ENCODE measurements at places on chromosomes 3 and 15.
A peak's percentile ranks its signal among the peaks of the same experiment; 100 is the strongest.

DNA sequence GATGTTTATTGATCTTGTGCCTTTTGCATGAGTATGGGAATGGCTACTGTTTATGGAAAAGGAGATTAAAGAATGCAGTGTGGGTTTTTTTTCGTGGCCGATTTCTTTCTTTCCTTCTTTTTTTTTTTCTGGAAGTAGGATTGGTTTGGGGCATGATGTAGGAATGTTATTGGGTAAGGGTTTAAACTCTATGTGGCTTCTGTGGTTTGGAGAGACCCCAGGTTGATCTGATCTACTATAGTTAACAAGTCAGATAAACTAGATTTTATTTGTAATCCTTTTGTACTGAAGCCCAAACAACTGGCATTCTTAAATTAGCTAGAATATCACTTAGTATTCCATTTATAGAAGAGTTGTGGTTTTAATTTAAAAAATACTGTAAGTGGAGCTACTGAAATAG, 304.8 kb downstream of the LPP start:
- DNase-seq = no peak

DNA sequence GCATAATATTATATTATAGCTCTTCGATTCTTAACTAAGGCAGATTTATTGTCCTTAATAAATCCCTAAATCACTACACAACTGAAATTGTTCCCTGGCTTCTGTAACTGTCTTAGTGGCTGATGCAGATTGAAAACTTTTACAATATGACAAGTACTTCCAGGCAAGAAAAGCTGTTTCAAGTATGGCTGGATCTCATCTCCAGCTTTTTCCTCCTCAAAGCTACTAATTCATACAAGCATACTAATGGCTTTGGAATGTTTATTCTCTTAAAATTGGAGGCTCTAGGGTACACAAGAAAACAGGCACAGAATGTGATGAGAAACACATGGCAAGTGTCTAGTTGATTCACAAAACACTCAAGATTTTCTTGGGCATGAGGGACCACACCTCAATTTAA, 351.5 kb upstream of the ICE2 start:
- DNase-seq = no peak

DNA sequence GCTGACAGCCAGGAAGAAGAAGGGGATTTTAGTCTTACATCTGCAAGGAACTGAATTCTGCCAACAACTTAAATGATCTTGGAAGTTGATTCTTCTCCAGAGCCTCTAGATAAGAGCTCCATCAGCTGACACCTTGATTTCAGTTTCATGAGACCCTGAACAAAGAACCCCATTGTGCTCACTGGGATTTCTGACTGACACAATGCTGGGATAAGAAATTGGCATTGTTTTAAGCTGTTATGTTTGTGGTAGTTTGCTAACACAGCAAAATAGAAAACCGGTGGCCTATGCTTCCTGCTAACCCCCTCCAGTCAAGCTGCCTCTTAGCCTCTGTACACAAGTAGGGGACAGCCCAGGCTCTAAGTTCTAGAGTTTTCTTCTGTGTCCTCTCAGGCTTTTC, 36.2 kb downstream of the MASP1 start:
- DNase-seq = no peak

- DNase-seq = no peak
Measured at GRCh38 chr15:23857028-23857641, 170.0 kb upstream of the NDN start.

GRCh38 chr3:102135316-102135715, 286.0 kb downstream of the NFKBIZ start:
- no peak for DNase-seq

DNA sequence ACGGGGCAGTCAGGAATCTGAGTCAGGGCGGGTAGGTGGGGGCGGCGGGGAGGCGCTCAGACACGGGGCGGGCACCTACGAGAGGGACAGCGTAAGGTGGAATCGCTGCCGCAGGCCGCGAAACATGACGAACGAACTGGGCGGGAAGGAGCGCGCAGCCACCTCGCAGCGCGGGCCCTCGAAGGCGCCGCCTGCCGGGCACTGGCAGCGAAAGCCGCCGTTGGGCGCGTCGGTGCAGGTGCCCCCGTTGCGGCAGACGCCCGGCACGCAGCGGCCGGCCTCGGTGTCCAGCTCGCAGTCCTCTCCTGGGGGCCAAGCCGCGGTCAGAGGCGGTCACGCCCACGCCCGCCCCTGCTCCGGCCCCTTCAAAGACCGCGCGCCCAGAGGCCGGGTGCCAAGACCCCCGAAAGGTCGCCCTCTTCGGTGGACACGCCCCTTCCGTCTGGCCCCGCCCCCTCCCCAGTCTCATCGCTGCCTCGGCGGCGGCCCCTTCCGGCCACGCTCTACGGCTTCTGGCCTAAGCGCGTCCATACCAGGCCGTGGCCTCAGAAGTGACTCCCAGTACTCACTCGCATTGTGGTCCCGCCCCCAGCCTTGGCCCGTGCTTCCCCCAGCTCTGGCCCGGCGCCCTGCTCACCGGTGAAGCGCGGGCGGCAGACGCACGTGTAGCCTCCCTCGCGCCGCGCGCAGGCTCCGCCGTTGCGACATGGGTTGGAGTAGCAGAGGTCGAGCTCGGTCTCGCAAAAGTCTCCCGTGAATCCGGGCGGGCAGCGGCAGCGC, 6.4 kb downstream of the CELSR3 start:
- DNase-seq = peak; percentile 73

- no peak for DNase-seq
Measured at GRCh38 chr15:23628612-23629233, 18.9 kb downstream of the MAGEL2 start.

GRCh38 chr3:143596957-143597642, 251.2 kb downstream of the SLC9A9 start:
- DNase-seq = no peak

GRCh38 chr3:129620828-129621559, 14.5 kb upstream of the PLXND1 start:
- DNase-seq = no peak

DNA sequence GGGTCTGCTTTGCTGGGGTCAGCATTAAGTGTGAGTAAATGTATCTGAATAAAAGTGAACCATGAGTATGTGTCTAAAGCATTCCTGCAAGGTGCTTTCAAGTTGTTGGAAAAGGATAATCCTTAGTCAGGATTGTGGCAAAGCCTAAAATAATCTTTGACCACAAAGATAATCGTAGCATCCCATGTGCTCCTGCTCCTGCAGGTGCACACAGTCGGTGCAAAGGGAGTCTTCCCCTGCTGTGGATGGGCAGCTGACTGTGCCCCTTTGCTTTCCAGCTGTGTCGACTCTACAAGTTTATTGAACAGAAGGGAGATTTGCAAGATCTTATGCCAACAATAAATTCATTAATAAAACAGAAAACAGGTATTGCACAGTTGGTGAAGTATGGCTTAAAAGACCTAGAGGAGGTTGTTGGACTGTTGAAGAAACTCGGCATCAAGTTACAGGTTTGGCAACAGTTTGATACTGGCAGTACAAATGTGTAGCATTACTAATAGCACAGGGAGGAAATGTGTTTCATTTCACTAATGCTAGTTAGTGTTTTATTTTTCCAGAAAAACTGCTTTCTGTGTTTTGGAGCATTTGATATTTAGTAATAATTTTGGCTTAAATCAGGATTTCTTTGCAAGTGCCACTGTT, 22.6 kb downstream of the SRP14 start:
- no peak for DNase-seq

- no peak for DNase-seq
Measured at GRCh38 chr3:3799173-3800079, at the start of gene LRRN1. LRRN1 (plus strand) TSS chr3:3799431; CDS start chr3:3844642, 45,211 bp downstream.

- no peak for DNase-seq
Measured at GRCh38 chr15:101488300-101489164, 975 bp downstream of the PCSK6 start.

DNA sequence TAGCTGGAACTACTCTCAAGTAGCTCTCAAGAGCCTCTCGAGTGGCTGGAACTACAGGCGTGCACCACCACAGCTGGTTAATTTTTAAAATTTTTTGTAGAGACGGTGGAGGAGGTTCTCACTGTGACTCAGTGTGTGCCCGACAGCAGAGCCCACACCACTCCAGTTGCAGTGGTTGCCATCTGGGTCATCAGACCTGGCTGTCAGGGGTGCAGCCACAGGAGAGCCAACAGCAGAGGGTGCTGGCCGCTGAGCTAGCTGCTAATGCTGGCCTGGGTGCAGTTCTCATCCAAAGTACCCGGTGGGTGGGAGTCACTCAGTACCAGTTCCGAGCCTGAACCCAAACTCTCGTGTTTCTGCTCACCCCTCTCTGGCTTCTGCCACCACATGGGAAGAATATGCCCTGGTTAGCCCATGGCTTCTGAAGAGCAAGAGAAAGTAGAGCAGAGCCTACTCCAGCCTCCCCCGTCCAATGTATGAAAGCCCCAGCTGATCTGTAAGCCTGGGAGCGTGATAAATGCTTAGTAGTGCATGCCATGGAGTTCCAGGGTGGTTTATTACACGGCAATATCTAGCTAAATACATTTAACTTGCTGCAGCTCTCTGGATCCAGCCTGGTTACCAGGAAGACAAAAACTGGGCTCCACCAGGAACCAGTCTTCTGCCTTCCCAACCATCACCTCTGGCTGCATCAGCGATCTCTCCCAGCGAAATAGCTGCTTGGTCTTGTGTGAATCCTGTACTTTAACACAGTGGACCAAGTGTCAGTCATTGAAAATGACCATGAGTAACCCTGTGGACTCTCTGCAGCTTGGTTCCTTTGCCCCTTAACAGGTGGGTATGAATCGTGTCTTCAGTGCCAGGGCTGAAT, 17.1 kb downstream of the UMPS start:
- no peak for DNase-seq

- DNase-seq = no peak
Measured at GRCh38 chr15:69380726-69381105, 33.4 kb upstream of the KIF23 start.

GRCh38 chr3:7461202-7461825, 600.4 kb downstream of the GRM7 start:
- no peak for DNase-seq

- no peak for DNase-seq
Measured at GRCh38 chr3:194767446-194768207, 81.9 kb downstream of the FAM43A start.

- DNase-seq = no peak
Measured at GRCh38 chr3:67015702-67016484, 17.8 kb downstream of the KBTBD8 start.

DNA sequence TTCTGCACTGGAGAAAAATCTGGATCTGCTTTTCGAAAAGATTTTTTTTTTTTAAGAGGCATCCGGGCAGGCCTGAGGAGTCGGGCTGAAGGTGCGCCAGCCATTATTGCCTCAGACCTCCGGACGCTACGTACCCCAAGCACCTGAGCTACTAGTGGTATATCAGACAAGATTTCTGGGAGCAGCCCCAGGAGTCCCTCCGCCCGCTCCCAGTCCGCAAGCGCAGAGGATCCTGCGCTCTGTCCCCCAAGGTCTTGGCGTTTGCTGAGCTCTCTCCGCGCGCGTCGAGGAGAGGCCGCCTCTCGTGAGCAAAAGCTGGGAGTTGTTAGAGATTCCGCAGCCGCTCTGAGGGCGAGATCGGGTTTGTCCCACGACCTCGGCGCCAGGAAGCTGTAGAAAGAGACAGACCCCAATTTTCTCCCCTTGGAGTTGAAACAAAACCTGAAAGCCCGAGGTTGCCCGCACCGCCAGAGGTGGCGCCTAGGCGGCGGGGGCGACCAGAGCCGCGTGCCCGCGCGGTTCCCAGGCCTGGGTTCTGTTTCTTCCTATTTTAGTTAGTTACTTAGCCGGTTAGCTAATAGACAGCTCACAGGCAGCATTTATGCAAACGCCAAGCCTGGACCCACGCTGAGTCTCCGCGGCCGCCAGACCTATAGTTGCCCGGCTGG, 72.5 kb upstream of the POLG start:
- DNase-seq = no peak

DNA sequence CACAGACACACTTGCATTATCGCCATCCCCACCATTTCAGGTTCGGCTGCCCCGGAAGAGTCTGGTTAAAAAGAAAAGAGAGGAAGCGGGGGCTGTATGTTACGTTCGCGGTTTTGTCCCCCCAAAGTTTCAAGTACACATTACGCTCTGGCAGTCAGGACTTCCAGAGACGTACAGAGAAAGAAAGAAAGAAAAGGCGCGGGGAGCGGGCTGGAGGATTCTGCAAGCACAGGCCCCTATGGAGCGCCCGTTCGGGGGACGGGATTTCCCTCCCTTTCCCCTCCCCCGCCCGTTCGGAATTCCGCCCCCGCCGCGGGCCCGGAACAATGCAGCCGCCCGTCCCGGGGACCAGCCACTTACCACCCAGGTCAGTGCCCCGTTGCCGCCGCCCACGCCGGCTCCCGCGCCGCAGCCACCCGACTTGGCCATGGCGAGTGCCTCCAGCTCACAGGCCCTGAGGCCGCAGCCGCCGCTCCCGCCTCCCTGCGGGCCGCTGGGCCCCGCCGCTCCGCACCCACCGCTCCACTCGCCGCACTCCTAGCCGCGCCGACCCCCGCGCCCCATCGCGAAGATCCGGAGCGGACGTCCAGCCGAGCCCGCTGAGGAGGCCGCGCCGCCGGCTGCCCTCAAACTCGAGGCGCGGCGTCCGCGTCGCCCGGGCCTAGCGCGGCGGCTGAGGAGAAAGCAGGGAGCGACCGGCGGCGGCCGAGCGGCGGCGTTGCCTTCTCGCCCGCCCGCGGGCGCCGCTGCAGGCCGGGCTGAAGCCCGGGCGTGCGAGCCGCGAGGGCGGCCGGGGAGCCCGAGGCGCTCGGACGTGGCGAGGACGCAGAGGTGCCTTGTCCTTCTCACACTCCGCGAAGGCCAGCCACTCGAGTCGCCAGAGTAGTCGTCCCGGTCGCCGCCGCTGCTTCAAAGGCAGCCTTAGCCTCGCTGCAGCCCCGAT, 567 bp downstream of the TOP2B start:
- DNase-seq = peak; percentile 51

GRCh38 chr3:10411598-10412332, 90.9 kb upstream of the SEC13 start:
- DNase-seq = no peak

GRCh38 chr3:15771444-15771843, 26.3 kb downstream of the ANKRD28 start:
- DNase-seq = no peak

DNA sequence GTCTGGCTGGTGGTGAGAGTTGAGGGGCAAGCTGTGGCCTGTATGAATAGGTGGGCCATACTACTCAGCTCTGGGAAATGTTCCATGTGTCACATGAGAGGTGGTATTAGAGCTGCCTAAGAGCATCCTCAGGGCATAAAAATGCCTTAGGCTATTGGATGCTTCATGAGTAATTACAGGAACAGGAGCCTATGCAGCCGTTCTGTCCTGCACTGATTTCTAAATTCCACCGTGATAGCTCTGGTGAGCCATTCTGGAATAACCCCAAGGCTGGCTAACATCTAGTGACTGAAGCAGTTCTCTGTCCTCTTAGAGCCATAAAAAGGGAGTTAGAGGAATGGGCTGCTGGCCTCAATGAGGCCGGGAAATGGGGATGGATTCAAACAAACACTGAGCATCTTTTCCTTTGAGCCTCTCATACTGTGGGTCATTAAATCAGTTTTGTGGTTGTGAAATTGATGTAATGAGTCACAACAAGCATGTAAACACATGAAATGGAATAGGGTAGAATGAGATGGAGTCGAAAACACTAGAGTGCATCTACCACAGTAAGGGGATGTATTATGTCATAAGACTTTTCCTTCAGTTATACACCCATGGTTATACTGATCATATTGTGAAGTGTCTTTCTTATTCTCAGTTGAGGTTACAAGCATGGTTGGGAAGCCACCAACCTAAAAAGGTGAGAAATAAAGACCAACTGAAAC, 41.0 kb downstream of the DGKG start:
- no peak for DNase-seq

GRCh38 chr3:100856821-100857220, 136.4 kb downstream of the ABI3BP start:
- DNase-seq = no peak

Measured in activated T-helper 1 cell treated with Interleukin-2 at 50 U/mL for 16 hours (primary cell).